ENCODE measurements at places on chromosomes 7 and 10. TPM values are rescaled to one million over a fixed set of nuclear protein-coding genes. Genes with fewer than 3 reads are reported as not detected.

- no peak overlapping the region for H3K4me3 ChIP-seq
- no peaks in the 10 kb centered on the region for H3K4me1 ChIP-seq
- no peaks in the 10 kb centered on the region for H3K36me3 ChIP-seq
- H3K27ac ChIP-seq = no peak overlapping the region
Observed at GRCh38 chr7:122887198-122887597, 938 bp upstream of the CADPS2 start.

DNA sequence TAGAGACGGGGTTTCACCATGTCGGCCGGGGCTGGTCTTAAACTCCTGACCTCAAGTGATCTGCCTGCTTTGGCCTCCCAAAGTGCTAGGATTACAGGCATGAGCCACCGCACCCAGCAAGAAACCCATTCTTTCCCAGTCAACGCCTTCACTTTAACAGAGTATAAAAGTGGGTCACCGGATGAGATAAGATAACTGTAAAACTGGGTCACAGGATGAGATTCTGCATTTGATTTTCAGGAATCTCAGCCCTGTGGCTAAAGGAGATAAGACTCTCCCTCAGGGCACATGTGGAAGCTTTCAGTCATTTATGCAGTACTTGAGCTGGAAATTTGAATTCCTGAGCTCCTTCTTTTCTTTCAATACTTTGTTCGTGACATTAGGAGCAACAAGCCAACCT lies 70.8 kb downstream of the LRRC17 start:
- no peak for DNase-seq
- H3K36me3 ChIP-seq = no peaks in the 10 kb centered on the region
- no peaks in the 10 kb centered on the region for H3K27me3 ChIP-seq
- H3K4me1 ChIP-seq = no peaks in the 10 kb centered on the region
- no peak overlapping the region for H3K27ac ChIP-seq

DNA sequence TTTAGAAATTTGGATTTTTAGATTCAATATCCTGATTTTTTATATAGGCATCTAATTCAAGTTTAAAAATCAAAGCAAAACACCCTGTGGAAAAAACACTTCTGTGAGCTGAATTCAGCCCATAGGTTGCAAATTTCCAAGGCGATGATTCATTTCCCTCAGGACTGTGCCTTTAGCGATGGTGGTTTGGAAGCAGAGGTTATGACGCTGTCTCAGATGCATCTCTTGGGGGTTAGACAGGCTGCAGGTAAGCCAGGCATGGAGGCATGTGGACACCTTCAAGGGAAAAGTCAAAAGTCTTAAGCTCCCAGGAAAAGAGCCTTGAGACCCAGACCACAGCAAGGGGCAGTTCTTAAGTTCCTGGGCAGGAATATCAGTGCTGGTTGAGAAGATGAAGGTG lies 9.5 kb upstream of the FRA10AC1 start:
- DNase-seq = no peak
- H3K4me3 ChIP-seq = no peak overlapping the region
- no peaks in the 10 kb centered on the region for H3K36me3 ChIP-seq
- H3K27me3 ChIP-seq = no peaks in the 10 kb centered on the region

DNA sequence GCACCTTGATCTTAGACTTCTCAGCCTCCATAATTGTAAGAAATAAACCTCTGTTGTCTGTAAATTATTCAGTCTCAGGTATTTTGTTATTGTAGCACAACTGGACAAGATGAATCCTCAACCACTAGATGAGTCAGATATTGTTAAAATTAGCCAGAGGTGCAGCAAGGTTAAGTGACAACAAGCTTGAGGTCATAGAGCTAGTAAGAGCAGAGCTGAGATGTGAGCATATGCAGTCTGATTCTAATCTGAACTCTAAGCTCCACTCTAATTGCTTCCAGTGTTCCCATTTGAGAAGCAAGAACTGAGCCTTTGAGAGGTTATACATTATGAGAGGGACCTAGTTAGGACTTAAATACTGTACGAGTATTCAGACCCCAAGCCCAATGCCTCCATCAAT lies 93.1 kb downstream of the FZD1 start:
- H3K4me3 ChIP-seq = no peak overlapping the region
- H3K4me1 ChIP-seq = no peaks in the 10 kb centered on the region
- H3K27me3 ChIP-seq = no peaks in the 10 kb centered on the region
- H3K36me3 ChIP-seq = no peaks in the 10 kb centered on the region
- H3K27ac ChIP-seq = no peak overlapping the region

- H3K4me1 ChIP-seq = peaks cover 5% of the 10 kb centered on the region
- H3K27me3 ChIP-seq = no peaks in the 10 kb centered on the region
- no peak for DNase-seq
Observed at GRCh38 chr10:126155528-126155927, 232.7 kb downstream of the ADAM12 start.

DNA sequence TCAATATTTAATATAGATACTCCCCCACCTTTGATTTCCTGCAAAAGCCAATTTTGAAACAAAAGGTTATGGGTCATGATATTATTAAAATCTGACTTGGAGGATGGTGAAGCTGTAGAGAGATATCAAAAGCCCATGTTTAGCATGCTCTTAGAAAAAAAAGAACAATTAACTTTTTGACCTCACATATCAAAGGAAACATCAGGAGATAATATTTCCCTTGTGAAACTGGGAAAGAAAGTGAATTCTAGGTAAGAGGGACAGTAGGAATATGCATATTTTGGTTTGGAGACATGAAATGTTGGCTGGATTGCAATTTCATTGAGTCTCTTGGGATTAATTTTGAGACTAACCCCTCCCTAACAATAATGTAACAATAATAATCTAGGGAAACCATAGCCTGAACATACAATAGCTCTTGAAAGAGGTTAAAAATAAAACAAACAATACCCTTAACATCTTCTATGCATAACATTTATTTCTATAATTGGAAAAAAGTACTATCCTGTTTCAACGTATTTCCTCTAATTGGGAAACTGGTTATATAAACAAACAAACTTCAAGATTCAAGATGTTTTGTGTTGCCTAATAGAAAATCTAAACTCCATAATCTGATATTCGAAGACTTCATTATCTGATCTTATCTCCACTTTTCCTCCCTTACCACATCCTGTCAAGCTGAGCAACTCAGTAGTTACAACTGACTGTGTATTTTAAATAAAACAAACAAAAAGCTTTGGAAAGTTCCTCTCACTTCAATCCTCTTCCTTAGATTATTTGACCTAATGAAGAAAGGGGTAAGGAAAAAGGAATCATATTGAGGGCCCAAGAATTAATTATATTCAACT lies 14.8 kb downstream of the TMEM26 start:
- DNase-seq = no peak
- H3K4me1 ChIP-seq = no peaks in the 10 kb centered on the region
- H3K4me3 ChIP-seq = no peak overlapping the region
- no peaks in the 10 kb centered on the region for H3K36me3 ChIP-seq

GRCh38 chr7:26090927-26091519 lies 61.0 kb upstream of the NFE2L3 start:
- H3K27ac ChIP-seq = no peak overlapping the region
- H3K4me1 ChIP-seq = peaks cover 7% of the 10 kb centered on the region
- no peaks in the 10 kb centered on the region for H3K36me3 ChIP-seq

DNA sequence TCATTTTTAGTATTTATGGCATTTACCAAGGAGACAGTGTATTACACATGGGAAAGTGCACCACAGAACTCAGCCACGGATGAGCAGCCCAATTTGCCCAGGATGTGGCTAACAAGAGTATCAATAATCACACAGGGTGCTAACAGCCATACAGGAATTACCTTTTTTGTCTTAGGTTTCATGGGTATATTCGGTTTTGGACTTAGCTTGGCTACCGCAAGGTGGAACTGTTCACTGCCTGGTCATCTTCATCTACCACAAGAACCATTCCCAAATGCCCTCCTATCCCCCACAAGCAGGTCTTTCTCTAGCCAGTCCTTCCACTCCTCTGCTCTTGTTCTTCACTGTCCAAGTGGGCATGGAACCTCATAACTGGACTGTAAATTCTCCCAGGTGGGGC lies 6.0 kb downstream of the PDLIM1 start:
- H3K36me3 ChIP-seq = no peaks in the 10 kb centered on the region
- DNase-seq = no peak
- H3K4me1 ChIP-seq = no peaks in the 10 kb centered on the region
- no peak overlapping the region for H3K4me3 ChIP-seq
- H3K27ac ChIP-seq = no peak overlapping the region

GRCh38 chr10:119291223-119291900 lies 84.0 kb downstream of the GRK5 start:
- H3K27ac ChIP-seq = peak overlapping the region; percentile 58
- no peak for DNase-seq
- H3K4me3 ChIP-seq = no peak overlapping the region
- peaks cover 64% of the 10 kb centered on the region for H3K4me1 ChIP-seq

DNA sequence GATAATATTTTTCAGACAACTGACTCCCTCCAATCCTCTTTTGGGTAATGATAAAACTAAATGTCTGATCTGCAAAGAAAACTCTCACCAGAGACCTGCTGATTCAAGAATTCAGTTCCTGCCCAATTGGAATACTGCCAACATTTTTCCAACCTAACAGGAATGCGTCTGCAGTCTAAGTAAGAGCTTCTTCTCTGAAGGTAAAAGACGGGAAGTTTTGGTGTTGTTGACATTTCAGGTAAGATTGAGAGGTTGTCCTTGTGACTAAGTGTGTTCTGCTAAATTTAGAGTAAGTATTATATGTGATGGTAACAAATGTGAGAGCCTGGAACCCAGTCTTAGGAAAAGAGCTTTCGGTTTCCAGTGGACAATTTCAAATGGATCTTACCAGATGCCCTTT lies 17.6 kb downstream of the IFIT5 start:
- no peak overlapping the region for H3K4me3 ChIP-seq
- no peaks in the 10 kb centered on the region for H3K4me1 ChIP-seq
- peaks cover 5% of the 10 kb centered on the region for H3K27me3 ChIP-seq
- DNase-seq = no peak
- H3K27ac ChIP-seq = no peak overlapping the region
- no peaks in the 10 kb centered on the region for H3K36me3 ChIP-seq

- no peak overlapping the region for H3K27ac ChIP-seq
- peaks cover 15% of the 10 kb centered on the region for H3K4me1 ChIP-seq
- no peaks in the 10 kb centered on the region for H3K36me3 ChIP-seq
Observed at GRCh38 chr7:20796500-20796899, 9.8 kb upstream of the SP8 start.

CYP17A1 gene
- total RNA-seq = not detected

DNA sequence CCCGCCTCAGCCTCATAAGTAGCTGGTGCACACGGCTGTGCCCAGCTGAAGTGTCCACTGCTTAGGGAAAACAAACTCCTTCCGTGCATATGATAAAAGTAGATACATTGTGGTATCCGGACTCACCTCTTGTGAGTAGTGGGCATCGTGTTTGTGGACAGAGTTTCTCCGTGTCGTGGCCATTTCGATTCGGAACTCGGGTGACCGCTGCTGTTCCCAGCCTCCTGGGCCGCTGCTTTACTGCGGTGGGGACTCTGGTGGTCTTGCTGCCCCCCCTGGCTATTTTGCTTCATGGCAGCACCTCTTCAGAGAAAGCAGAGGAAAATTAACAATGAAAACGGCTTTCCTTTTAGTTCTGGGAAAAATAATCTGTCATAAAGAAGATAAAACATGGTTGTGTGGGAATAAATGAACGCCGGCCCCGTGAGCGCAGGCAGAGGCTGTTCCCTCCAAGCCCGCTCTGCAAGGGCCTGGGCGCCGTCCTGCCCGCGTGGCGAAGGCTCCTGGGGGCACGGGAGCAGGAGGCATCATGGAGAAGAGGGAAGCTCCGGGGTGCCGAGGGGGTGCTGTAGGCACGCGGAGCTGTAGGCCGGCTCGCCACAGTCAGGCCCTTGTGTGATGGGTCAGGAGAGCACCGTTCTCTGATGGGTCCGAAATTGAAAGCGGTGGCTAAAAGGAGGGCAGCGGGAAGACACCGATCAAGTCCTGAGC lies 107.4 kb downstream of the ACTR3B start:
- no peak overlapping the region for H3K4me3 ChIP-seq
- no peak for DNase-seq
- no peaks in the 10 kb centered on the region for H3K4me1 ChIP-seq
- no peaks in the 10 kb centered on the region for H3K27me3 ChIP-seq
- H3K36me3 ChIP-seq = no peaks in the 10 kb centered on the region

GRCh38 chr7:39527296-39527695 lies 38.9 kb upstream of the YAE1 start:
- DNase-seq = no peak
- no peaks in the 10 kb centered on the region for H3K27me3 ChIP-seq
- H3K4me3 ChIP-seq = no peak overlapping the region
- H3K36me3 ChIP-seq = no peaks in the 10 kb centered on the region
- no peak overlapping the region for H3K27ac ChIP-seq
